Hippocampal formation (tissue), 2 donors: ENCODE measurements at places on chromosomes 1 and 21.

- no peak for DNase-seq
Measured at GRCh38 chr1:177133977-177134538, 30.5 kb downstream of the ASTN1 start.

DNA sequence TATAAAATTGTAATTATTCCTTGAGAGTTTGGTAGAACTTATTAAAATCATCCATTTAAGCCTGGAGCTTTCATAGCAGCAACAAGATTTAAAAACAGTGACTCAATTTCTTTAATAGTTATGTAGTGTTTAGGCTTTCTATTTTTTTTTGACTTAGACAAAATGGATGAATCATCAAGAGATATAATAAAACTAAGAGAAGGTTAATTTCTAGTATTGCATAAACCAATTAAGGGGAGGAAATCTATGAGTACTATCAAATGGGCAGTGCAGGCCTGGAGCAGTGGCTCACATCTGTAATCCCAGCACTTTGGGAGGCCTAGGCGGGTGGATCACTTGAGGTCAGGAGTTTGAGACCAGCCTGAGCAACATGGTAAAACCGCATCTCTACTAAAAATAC lies 416.3 kb upstream of the USP24 start:
- no peak for DNase-seq

DNA sequence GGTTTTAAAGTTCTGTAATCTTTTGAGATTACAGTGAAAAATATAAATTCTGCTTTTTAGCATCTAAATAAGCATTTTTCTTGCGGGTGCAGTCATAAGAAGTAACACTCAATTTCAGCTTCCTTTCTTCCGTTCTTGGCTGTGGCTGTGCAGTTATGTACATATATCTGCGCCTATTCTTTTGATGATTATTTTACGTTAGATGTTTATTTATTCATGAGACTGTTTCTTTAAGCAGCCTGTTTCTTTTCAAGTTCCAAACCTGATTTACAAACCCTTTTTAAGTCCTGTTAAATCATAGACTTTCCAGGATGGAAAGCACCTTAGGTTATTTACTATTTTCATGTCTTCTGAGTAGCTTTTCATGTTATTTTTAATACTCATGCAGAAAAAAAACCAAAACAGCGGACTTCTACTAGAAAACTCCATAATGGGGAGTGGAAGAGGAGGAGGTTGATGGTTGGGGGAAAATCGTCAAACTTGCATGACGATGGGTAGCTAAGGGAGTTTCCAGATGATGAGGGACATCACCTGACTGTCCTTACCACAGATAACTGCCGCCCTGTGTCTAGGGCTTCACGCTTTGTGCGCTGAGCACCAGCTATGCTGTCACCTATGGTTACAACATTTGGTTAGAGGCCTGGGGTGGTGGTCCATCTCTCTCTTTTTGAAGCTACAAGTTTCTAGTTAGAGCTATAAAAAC lies 2.6 kb downstream of the PRDM2 start:
- no peak for DNase-seq

DNA sequence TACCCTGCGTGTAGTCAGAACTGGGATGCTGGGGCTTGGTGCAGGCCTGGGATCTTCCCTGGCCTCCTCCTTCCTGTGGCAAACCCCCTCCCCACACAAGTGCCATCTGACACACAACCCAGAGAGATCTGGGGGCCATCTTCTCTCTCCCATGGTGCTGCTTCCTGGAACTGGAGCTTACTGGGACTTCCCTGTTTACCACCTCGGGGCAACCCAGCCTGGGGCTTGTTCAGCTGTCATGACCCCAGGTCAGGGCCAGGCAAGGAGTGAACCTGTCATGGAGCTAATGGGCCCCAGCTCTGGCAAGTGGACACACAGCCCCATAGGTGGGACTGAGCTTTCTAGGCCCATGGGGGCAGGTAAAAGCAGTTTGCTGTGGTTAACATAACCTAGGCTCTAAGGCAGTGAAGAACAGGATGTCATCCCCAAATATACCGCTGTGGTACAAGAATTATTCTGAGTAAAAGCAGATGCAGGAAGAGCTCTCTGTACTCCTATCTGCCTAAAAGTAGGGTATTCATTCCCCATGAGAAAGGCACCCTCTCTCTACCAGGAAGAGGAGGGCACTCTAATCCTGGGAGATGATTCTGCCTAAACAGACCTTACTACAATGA lies 2.4 kb downstream of the TRIM11 start:
- DNase-seq = no peak

DNA sequence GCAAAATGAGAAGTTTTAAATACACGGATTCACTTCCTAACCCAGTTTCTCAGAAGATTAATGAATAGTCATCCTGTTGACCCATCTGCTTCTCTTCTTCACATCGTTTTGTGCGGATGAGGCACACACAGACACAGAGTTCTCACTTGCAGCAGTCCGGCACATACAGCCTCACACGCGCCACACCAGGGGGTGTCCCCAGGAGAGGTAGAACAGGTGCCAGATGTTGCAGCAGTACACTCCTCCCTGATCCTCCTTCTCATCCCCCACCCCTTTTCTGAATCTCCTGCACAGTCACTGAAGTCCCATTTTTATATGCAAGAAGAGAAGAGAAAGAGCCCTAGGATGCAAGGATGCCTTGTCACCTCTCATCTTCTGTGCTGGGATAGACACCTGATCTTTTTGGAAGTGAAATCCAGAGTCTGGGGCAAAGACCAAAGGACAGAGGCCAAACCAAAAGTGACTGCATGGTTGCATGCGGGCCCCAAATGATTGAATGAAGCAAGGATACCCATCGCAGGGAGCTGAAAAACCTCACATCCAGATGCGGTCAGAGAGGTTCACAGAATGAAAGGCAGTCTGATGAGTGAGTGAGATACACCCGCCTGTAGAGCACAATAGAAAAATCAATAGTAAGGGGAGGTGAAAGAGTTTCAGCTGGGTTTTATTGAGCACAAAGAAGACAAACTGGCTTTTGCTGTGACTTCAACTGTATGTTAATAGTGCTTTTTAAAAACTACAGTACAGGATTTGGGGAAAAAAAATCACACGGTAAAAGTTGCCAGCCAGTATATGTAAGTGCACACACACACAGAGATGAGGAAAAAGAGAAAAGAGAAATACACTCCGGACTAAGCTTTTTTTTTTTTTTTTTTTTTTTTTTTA lies 28.9 kb downstream of the PBX1 start:
- no peak for DNase-seq

- no peak for DNase-seq
Measured at GRCh38 chr1:232904566-232904965, 45.8 kb upstream of the NTPCR start.

- no peak for DNase-seq
Measured at GRCh38 chr1:80933346-80933745, 867.4 kb upstream of the ADGRL2 start.

- no peak for DNase-seq
Measured at GRCh38 chr1:58447886-58448285, 98.6 kb downstream of the OMA1 start.

GRCh38 chr1:66374561-66375111 lies 159.3 kb upstream of the SGIP1 start:
- DNase-seq = peak; percentile 54

- peak; percentile 35 for DNase-seq
Measured at GRCh38 chr1:63892632-63893395, 119.0 kb downstream of the ROR1 start.

GRCh38 chr1:29712284-29712651 lies 475.9 kb downstream of the PTPRU start:
- no peak for DNase-seq

DNA sequence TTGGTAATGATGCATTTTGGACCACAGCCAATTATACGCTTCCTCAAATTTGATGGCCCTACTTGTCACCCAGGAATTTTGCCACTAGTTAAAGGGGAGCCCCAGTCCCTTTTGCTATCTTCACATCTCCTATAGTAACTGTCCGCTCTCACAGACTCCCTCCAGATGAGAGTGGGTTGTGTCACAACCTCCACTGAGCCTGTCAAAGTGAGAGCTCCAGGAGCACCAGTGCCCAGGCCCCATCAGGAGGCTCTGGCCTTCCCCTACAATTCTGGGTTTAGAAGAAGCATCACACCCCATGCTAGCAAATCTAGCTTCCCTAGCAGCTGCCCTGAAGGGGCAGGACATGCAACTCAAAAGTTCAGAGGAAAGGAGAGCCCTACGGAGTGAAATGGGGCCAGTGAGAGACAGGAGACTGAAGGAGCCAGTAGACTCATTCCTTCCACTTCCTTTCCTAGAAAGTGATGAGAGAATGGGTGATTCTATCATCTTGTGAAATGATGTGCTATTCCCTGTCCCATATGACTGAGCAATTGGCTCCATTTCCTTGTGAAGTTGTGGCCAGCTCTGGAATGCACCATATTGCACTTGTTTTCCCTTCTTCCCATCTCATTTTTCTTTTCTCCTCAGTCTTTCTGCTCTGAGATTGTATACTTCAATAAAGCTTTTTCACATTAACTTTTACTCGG lies 541.3 kb downstream of the DPYD start:
- no peak for DNase-seq

GRCh38 chr1:55927702-55928290 lies 651.6 kb downstream of the PLPP3 start:
- no peak for DNase-seq

GRCh38 chr1:40532844-40533424 lies 1.5 kb downstream of the ZNF684 start:
- peak; percentile 2 for DNase-seq

DNA sequence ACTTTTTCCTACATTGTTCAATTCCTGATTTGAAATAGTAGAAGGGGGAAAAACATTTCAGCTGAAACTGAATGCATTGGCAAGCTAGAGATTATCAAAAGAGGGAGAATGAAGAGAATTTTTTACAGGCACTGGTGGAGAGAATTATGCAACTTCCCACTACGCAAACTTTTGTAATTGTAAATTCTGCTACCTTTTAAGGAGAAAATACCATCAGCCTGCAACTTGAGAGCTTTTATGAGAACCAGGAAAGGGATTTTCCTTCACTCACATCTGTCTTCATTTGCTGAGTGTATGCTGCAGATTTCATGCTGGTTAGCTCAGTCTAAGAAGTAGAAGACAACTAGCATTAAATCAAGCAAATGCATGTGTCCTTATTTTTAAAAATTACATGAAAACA lies 43.7 kb downstream of the ADAMTS1 start:
- DNase-seq = no peak

GRCh38 chr1:74937176-74937575 lies 197.0 kb upstream of the LHX8 start:
- no peak for DNase-seq

DNA sequence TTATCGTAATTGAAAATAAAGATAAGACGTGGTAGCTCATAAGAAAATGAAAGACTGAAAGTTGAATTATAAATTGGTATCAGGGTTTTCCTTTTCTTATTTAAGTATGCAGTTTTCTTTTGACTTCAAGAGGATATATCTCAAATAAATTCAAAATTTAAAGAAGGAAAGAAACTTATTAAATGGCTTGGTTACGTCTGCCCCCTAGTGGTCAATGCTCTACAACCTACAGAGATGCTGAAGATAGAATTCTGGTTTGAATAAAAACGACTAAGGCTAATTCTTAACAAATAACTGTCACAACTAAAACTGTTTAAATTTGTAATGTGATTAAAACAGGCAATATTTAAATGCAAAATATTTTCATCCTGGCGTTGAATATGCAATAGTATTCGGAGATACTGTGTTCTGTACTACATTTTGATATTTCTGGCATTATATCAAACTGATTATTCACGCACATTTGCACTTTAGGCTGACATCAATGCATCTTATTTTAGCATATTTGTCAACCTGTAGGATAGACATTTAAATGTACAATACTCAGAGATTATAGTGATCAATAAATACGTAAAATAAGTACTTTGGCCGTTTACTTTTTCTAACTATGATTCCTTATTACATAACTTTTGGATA lies 26.8 kb downstream of the IFI44 start:
- DNase-seq = no peak
